ENCODE measurements at places on chromosomes 2 and 18.

- DNase-seq, result no peak
- no peaks in the 10 kb centered on the region for H3K36me3 ChIP-seq
- H3K4me3 ChIP-seq, result no peak overlapping the region
- H3K4me1 ChIP-seq, result no peaks in the 10 kb centered on the region
- no peak overlapping the region for H3K27ac ChIP-seq
These were observed 315.9 kb downstream of the DSEL start for GRCh38 chr18:67200665-67201064.

DNA sequence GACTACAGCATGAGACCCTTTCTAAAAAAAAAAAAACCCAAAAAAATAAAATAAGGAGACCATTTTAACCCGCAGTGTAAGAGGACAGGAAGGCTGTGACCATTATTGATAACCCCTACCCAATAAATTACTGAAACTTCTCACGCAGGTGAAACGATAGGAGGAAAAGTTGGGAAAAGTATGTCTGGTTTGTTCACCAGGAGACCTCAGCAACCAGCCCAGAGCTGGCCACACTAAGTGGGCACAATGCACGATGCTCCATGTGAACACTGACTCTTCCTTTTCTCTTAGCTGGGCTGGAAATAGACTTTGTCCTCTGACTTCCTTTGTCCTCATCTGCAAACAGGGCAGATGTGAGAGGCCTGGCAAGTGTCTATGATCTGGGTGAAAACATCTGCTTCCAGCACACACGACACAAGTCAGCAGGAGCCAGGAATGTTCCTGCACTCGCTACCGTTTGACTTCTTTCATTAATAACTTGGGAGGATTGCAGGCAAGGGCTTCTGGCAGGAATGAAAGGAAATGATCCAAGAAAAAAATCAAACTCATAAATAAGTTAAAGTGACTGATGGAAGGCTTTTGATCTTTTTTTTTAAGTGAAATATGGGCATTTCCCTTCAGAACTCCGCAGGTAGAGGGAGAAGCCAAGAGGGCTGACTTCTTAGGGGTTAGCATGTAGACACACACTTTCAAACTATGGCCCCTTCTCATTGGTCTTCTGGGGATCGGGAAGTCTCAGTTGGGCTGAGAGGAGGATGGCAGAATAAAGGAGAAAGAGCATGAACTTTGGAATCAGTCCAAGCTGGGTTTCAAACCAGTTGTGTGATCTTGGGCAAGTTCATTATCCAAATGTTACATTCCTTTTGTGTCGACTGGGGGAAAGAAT lies 137.4 kb upstream of the MYCN start:
- no peaks in the 10 kb centered on the region for H3K4me1 ChIP-seq
- H3K4me3 ChIP-seq, result no peak overlapping the region
- DNase-seq, result no peak

DNA sequence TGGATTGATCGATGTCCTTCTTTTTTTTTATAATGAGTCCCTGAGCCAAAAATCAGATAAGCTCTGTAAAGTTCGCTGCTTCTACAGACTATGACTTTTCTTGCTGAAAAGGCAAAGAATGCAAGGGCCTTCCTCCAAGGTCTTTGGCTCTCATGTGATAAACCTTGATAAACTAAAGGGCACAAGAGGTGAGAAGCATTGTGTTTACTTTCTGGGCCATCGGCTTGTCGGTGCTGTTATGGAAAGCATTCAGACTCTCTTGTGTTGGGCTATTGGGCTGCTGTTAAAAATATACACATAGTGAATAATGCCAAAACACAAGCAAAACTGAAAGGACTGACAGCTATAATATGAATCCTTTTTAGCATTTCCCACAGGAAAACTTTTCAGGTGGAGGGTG lies 472.4 kb upstream of the SPHKAP start:
- no peak overlapping the region for H3K4me3 ChIP-seq
- H3K27ac ChIP-seq, result no peak overlapping the region
- no peak for DNase-seq
- no peaks in the 10 kb centered on the region for H3K27me3 ChIP-seq
- H3K36me3 ChIP-seq, result no peaks in the 10 kb centered on the region

- no peaks in the 10 kb centered on the region for H3K4me1 ChIP-seq
- no peak for DNase-seq
- no peak overlapping the region for H3K4me3 ChIP-seq
- no peaks in the 10 kb centered on the region for H3K36me3 ChIP-seq
These were observed 287.9 kb downstream of the PTPRM start for GRCh38 chr18:7855028-7855427.

- no peak overlapping the region for H3K27ac ChIP-seq
- no peaks in the 10 kb centered on the region for H3K27me3 ChIP-seq
- H3K4me1 ChIP-seq, result no peaks in the 10 kb centered on the region
These were observed 31.1 kb downstream of the SIGLEC15 start for GRCh38 chr18:45856531-45856930.

DNA sequence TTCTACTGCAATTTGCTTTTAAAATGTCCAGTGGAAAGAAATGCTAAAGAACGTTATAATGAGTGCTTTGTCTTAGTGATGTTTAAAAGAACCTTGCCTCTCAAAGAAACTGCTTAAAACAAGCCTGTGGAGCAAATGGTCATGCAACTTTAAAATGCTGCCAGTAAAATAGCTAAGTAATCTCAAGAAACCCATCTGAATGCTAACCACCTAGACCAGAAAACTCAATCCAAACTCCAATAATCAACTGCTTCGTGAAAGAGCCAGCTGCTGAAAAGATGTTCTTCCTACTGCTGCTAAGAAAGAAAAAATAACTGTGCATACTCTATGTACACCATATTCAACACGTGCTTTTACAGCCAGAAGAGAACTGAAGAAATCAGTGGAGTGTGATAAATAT lies 145.6 kb downstream of the PDE1A start:
- H3K4me1 ChIP-seq, result no peaks in the 10 kb centered on the region
- H3K4me3 ChIP-seq, result no peak overlapping the region
- no peaks in the 10 kb centered on the region for H3K27me3 ChIP-seq
- no peaks in the 10 kb centered on the region for H3K36me3 ChIP-seq
- DNase-seq, result no peak

Measured in CD4-positive, alpha-beta memory T cell (primary cell).